Left kidney (tissue), 8 donors: ENCODE measurements at places on chromosomes 7 and 10. TPM values are rescaled to one million over a fixed set of nuclear protein-coding genes. Genes with fewer than 3 reads are reported as not detected.

- no peak for DNase-seq
Observed at GRCh38 chr7:28192786-28193585, 12.4 kb upstream of the JAZF1 start.

GRCh38 chr7:5303061-5303460, 20.3 kb downstream of the SLC29A4 start:
- no peak for DNase-seq

- DNase-seq: no peak
Observed at GRCh38 chr7:93148727-93149126, 542 bp upstream of the SAMD9L start.

Gene SYT15
- polyA plus RNA-seq: 15.0 TPM
